CD4-positive, alpha-beta T cell treated with Interleukin-15 for 4 hours (primary cell): ENCODE measurements at places on chromosomes 6 and 20.
A peak's percentile ranks its signal among the peaks of the same experiment; 100 is the strongest.

GRCh38 chr20:7722564-7722963 lies 217.7 kb downstream of the HAO1 start:
- DNase-seq, result no peak

- DNase-seq, result no peak
Observed at GRCh38 chr6:27922949-27923348, 10.8 kb upstream of the OR2B2 start.

DNA sequence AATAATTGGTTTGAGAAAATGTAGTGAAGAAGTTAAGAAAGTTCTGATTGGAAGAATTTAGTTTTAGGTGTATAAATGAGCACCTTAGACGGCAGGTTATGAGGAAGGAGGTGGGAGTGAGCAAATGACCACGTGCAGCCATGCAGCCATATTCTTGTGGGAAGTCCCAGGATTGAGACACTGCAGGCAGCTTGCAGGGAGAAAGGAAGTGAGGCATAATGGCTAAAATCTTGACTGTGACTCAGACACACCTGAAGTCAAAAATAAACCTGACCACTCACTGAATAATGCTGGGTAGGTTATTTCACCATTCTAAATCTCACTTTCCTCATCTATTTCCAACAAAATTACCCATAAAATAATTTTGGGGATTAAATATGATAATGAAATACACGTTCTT lies 16.6 kb downstream of the DSE start:
- DNase-seq, result no peak

- DNase-seq, result peak; percentile 21
Observed at GRCh38 chr6:26367114-26367513, 2.1 kb downstream of the BTN3A2 start.

DNA sequence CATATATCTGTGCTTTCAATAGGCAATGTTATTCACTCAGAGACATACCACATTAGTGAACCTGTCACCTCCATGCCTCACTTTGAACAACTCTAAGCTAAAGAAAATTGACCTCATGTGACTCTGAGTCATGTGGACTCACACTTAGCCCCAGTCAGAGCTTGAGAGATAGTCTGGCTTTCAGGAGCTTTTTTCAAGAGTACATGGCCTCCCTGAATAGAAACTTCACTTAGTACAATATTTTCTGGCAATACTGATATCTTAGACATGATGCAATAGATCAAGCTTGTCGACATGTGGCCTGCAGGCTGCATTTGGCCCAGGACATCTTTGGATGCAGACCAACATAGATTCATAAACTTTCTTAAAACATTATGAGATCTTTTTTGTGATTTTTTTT lies 8.5 kb downstream of the SPTLC3 start:
- no peak for DNase-seq

DNA sequence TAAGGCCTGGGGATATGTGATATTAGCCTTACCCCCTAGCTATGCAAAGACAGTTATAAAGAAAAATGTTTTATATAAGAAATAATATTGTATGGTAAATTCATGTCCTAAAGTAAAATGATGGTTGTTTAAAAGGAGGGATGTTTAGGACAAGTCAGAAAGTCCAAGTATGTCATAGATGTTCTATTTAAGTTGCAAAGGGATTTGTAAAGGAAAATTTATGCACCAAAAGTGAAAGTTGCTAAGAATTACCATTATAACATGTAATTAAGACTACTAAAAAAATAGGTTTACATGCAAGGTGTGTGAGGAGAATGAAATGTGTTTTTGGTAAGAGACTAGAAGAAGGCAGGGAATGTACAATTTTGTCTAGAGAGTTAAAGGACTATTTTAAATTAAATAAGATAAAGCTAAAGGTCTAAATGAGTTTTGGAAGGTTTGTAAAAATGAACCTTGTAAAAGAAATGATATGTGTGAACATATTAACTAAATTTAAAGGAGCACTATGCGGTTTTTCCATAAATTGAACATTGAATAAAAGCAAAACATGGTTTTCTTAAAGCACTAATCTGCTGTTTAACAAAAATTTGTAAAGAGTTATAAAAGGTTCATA lies 22.7 kb upstream of the GOPC start:
- no peak for DNase-seq

- DNase-seq, result no peak
Observed at GRCh38 chr6:4819706-4820283, 43.6 kb downstream of the CDYL start.

GRCh38 chr6:160750276-160750689 lies 48.2 kb downstream of the PLG start:
- no peak for DNase-seq

DNA sequence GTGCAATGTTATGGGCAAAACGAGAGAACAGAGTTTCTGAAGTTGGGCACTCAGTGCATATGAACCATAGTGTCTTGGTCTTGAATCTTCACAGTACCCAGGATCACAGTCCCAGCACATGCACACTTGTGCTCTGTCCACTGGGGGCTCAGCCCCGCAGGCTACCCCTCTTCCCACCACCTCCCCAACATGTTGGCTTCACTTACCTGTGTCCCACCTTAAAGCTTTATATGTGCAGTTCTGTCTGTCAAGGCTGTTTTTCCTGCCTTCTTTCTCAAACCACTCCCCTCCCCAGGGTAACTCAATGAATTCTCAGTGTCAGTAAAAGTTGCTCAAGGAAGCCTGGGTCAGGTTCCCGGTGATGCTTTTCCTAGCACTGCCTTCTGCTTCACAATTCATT lies 129.9 kb downstream of the DOK5 start:
- no peak for DNase-seq

DNA sequence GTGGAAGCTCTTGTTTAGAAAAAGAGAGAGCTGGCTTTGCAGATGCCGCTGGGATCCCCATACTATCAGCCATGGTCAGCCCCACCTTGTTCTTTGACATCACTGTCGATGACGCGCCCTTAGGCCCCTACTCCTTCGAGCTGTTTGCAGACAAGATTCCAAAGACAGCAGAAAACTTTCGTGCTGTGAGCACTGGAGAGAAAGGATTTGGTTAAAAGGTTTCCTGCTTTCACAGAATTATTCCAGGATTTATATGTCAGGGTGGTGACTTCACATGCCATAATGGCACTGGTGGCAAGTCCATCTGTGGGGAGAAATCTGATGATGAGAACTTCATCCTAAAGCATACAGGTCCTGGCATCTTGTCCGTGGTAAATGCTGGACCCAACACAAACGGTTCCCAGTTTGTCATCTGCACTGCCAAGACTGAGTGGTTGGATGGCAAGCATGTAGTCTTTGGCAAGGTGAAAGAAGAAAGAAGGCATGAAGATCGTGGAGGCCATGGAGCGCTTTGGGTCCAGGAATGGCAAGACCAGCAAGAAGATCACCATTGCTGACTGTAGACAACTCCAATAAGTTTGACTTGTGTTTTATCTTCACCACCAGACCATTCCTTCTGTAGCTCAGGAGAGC lies 2.4 kb upstream of the BLCAP start:
- no peak for DNase-seq

GRCh38 chr20:44405257-44405656 lies 49.8 kb downstream of the HNF4A start:
- no peak for DNase-seq

DNA sequence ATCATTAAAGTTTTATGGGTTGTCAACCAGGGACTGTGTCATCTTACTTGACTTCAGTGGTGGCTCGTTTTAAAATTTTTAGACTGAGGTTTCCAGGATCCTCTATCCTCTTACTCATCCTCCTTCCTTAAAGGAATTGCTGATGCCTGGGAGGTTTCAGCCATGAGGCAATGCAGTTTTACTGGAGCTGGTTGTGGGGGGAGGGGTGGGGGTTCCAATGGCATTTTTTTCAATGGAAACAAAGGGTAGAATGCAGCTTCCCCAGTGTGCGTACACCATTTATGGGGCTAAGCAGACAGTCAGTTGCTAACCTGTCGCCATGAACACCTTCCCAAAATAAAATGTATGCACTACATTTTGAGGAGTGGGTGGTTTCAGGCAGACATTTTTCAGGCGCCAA lies 88.0 kb downstream of the METTL24 start:
- no peak for DNase-seq

- no peak for DNase-seq
Observed at GRCh38 chr20:29873946-29874345, 1383.5 kb upstream of the DEFB115 start.

- DNase-seq, result no peak
Observed at GRCh38 chr20:14444106-14444505, 106.7 kb upstream of the FLRT3 start.

GRCh38 chr6:34460796-34461507 lies 4.9 kb upstream of the PACSIN1 start:
- DNase-seq, result no peak

GRCh38 chr6:17700421-17701416 lies 6.0 kb downstream of the NUP153 start:
- no peak for DNase-seq

DNA sequence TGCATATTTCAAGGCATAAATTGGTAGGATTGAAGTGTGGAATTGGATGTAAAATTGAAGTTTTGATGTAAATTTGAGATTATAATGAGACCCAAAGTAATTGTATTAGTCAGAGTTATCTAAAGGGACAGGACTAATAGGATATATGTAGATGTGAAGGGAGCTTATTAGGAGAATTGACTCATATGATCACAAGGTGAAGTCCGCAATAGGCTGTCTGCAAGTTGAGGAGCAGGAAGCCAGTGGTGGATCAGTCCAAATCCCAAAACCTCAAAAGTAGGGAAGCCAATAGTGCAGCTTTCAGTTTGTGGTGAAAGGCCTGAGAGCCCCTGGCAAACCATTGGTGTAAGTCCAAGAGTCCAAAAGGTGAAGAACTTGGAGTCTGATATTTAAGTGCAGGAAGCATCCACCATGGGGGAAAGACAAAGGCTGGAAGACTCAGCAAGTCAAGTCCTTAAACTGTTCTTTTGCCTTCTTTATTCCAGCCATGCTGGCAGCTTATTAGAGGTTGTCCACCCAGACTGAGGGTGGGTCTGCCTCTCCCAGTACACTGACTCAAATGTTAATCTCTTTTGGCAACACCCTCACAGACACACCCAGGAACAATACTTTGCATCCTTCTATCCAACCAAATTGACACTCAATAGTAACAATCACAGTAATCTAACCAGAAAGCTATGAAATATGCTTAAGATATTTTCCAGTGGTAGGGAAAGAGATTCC lies 442.6 kb upstream of the PTCHD4 start:
- no peak for DNase-seq

- no peak for DNase-seq
Observed at GRCh38 chr6:100577425-100577824, 112.7 kb upstream of the SIM1 start.

- no peak for DNase-seq
Observed at GRCh38 chr6:91243436-91243835, 656.6 kb upstream of the MAP3K7 start.

DNA sequence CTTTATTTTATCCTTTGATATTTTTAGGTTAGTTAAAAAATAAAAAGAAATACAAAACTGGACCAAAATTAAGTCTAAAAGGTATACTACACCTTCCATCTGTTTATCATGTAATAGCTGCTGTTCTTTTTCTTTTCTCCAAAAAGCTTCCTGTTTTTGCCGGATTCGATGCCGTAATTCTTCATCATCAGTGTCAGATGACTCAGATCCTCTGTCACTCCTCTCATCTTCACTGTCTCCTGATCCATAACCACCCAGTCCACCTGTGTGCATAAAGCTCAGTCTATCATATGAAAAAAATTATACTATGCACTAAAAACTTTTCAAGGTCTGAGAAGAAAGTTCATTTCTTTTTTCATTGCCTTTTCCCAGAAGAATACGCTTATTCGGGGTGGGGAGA lies 8.5 kb upstream of the COQ3 start:
- no peak for DNase-seq

GRCh38 chr20:18414140-18414539 lies 52.7 kb downstream of the DZANK1 start:
- no peak for DNase-seq

DNA sequence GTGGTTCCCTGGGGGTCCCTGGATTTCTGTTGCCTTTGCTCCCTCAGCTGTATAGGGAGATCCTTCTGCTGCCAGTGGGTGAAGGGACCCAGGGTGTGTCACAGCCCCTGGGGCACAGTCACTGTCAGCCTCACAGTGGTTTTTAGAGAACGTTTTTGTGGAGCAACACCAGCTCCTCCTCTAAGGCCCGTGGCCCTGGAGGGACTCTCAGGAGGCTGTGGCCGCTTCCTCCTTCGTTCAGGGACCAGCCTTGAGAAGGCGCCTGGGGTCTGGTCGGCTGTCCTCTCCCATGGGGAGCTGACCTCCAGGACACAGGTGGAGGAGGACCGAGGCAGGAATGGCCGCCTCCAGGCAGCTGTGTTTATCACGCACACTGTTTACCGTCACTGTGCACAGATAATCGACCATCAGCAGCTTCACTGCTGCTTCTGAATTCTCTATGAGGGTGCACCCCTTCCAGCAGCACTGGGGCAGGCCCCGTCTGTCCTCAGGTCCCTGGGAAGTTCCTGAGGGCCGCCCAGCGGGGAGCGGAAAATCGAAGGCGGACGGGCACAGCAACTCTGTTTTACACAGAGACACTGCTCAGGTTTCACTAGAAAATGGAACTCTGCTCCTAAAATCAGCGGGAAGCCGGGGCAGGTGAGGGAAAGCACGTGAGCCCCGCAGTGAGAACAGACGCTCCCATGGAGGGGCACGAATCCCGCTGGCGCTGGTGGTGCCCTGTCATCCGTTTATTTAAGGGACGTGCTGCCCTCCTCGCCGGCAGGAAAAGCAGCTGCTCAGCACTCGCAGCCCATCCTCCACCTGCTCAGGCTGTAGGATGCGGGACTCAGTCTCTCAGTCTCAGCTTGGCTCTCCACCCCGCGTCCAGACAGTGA lies 10.4 kb upstream of the FRMD1 start:
- no peak for DNase-seq

DNA sequence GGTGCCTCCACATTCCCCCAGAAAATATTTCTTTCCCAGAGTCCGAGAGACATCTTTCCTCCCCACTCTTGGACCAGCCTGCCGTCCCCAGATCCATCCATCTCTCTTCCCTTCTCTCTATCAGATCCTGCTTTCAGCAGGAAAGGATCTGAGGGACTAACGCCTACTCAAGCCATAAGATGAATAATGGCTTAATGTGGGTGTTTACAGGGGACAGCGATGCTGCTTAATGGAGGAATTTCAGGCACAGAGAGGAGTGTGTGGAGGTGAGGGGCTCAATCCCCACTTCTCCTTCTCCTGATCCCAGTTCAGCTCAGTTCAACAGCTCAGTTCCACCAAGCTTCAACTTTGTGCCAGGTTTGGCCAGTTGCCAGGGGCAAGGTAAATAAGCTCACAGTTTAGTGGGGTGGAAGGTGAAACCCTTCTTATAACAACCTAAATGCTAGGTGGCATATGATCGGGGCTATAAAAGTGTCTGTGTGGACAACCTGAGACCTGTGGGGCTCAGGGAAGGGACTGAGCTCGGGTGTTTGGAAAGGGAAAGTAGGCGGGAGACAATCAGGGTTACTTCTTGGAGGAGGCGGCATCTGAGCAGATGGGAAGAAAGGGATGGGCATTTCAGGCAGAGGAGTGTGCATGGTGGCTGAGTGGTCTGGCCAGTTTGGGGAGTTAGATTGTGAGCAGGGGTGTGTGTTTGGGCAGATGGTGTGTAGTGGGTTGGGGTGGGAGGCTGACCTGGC lies 55.8 kb downstream of the CDH22 start:
- no peak for DNase-seq

- no peak for DNase-seq
Observed at GRCh38 chr20:11056414-11056813, 382.6 kb upstream of the JAG1 start.

GRCh38 chr6:126052485-126052884 lies 66.1 kb downstream of the TRMT11 start:
- no peak for DNase-seq

- no peak for DNase-seq
Observed at GRCh38 chr20:33783818-33784217, 27.3 kb upstream of the CHMP4B start.
